ENCODE measurements at places on chromosomes 16 and 17.
A peak's percentile ranks its signal among the peaks of the same experiment; 100 is the strongest.

- no peak for DNase-seq
Measured at GRCh38 chr17:56979091-56979480, 1.2 kb downstream of the SCPEP1 start.

DNA sequence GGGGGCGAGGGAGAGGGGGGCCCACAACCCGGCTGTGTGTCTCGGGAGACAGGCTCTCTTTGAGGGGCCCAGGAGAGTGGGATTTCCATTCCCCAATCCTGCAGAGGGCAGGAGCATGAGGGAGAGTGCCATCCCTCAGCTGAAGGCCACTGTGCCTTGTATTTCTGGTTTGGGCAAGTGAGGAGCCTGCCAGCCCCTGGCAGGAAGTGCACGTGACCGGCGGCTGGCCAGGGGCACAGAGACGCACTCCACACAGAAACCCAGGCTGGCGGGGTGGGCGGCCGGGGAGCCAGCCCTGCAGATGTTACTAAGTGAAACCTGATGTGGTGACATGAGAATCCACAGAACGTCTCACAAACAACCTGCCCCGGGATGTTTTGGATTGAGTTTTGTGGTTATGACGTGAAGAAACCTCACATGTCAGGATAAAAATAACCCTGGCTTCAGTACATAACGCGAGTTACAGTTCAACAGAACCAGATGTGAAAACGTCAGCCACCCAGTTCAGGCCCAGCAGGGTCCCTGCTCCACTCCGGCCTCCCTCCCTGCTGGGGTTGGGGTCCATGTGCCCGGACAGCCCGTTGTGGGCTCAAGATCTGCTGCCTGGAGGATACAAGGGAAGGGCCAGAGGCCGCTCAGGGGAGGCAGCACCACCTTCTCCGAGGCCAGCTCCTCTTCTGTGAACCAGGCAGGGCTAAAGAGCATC lies 51.7 kb upstream of the MTSS2 start:
- peak; percentile 58 for DNase-seq

DNA sequence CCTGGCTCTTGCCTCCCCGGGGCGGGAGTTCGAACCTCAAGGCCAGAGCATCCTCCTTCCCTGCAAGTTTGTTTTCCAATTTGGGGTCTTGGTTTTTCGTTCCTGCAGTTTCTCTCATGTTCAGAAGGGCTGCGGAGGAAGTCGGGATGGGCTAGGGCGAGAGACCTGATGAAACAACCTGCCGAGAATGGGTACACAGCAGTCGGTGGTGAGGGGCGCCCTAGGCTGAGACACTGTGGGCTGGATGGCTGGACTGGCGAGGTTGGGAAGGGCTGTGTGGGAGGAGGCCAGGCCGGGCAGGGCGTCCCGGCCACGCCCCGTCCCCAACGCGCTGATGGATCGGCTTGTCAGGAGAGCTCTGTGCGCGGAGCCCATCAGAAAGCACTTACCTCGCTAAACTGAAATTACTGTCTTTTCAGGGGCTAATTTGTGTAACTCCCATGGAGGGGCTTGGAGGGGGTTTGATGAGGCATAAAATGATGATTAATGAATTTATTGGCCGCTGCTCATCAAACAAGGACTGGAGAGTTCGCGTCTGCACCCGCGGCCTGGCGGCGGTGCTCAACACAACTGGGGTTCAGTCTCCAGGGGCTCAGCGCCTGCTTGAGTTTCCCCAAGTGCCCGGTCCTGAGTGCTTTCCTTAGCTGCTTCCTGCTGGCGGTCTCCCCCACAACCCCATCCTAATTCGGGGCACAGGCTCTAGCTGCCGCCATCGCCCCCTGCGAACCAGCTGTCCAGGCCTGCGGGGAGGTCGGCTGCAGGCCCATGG lies 9.0 kb downstream of the IRX5 start:
- no peak for DNase-seq

DNA sequence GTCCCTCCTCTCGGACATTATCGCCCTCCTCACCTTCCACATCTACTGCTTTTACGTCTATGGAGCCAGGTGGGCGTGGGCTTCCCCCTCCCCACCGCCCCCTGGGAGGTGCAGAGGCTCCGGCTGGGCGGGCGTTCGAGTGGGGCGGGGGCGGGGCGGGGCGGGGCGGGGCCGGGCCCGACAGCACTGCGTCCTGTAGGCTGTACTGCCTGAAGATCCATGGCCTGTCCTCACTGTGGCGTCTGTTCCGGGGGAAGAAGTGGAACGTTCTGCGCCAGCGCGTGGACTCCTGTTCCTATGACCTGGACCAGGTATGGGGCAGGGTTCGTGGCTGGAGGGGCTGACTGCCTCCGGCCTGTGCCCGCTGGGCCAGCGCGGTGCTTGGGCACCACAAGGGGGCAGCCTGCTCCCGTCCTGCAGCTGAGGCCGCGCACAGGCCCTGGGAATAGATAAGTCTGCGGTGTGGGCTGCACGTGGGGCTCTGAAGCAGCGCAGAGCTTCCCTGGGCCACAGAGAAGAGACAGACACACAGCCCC lies 9.2 kb downstream of the PIGQ start:
- no peak for DNase-seq

DNA sequence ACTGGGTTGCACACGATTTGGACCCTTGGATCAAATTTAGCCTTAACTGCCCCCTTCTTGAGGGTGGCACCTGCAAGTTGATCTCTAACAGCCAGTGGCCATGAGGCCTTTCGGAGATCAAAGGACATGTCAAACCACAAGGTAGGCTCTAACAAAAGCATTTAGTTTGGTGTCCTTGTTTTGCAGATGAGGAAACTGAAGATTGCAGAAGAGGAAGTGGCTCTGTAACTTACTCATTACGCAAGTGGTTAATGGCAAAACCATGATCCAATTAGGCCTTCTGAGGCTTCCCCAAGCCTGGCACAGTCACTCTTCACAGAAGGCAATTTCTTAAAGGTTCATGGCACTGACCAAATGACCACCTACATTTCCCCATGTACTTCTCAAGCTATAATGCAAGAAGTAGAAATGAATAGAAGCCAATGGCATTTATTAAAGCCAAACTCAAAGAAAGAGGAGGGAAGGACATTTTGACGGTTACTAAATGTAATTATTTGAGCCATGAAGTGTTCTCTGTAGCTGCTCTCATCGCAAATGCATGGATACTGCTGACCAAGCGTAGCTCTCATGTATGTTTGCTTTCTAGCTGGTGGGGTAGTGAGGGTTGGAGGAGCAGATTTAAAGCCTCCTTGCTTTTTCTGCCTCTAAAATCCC lies 32.8 kb upstream of the ABCC12 start:
- DNase-seq, result no peak

DNA sequence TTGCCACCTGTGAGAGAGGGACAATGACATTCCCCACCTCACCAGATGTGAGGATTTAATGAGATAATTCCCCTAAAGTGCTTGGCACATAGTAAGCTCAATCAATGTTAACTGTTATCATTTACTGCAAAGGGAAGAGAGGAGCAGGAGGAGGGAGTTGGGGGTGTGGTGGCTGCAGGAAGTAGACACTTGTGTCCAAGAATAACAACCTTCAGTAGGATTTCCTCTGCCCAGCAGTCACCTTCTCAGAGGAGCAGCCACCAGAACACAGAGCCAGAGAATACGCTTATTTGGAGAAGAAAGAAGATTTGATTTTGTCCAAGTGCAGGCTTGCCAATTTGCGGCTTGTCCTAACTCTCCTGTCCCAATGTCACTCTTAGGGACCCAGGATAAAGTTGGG lies 10.2 kb downstream of the CBX4 start:
- no peak for DNase-seq

- peak; percentile 30 for DNase-seq
Measured at GRCh38 chr16:9053006-9053601, 38.3 kb upstream of the HAPSTR1 start.

GRCh38 chr17:76246080-76247066 lies 6.1 kb upstream of the RNF157 start:
- DNase-seq, result peak; percentile 56

DNA sequence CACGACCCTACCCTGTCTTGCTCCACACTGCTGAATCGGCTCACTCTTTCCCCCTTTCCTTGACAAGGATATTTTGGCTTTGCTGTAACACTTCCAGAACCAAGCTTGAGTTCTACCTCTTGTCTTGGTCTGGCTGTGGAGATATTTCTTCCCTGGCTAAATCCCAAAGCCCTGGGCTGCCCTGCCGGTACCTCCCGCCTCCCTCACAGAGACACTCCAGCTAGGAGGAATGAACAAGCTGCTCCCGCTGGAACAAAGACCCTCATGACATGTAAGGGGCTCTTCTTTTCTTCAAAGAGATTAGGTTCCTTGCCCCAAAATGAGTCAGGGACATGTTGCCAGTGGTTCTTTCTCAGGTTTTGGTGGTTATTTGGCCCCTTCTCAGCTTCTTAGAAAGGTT lies 10.8 kb downstream of the INPP5K start:
- no peak for DNase-seq

DNA sequence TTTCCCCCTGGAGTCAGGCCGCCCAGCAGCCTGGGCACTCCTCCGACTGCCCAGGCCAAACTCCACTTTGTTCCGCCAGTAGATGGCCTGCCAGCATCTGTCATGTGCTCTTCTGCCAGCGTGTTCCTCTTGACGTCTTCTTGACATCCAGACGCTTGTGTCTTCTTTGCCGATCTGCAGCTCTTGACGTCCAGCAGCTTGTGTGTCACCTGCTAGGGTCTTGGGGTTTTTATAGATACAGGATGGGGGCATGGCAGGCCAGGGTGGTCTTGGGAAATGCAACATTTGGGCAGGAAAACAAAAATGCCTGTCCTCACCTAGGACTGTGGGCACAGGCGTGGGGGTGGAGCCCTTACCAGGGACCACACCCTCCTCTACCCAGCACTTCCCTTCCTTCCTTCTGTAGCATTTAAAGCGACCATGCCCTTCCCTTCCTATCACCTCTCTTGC lies 88.7 kb downstream of the BMERB1 start:
- peak; percentile 49 for DNase-seq

DNA sequence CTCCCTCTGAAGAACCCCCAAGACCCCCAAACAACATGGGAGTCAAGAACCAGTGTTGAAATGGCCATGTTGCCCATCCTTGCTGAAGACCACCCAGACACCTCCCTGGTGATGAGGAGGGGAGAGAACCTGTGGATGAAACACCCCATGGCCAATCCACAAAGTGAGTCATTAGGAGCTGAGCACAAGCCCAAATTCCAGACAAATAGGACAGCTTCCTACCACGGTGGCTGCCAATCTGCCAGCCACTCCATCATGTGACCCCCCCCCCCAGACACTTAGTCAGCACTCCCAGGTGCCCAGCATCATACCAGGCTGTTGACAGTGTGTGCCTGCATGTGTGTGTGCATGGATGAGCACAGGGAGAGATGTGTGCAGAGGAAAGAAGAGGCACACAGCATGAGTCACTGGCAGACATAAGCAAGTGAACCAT lies 26.4 kb upstream of the RPL38 start:
- DNase-seq, result no peak

DNA sequence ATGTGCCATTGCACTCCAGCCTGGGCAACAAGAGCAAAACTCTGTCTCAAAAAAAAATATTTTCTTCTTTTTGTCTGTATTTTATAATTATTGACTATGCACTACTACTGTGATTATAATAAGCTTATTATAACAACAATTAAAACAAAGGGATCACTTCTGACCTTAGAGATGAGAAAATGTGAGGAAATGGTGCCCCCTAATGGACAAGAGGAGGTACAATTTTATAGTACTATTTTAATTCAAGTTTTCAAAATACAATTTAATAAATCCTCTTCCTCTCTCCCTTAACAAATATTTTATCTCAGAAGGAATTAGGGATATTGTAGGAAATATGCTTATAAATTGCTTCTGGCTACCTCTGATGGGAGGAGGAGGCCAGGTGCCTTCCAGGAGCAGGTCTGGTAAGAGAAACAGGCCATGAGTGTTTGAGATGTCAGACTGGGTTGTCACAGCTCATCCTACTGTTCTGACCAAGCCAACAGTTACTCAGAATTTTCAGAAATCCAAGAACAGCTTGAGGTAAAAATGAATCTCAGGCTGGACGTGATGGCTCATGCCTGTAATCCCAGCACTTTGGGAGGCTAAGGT lies 14.0 kb downstream of the VPS53 start:
- no peak for DNase-seq

DNA sequence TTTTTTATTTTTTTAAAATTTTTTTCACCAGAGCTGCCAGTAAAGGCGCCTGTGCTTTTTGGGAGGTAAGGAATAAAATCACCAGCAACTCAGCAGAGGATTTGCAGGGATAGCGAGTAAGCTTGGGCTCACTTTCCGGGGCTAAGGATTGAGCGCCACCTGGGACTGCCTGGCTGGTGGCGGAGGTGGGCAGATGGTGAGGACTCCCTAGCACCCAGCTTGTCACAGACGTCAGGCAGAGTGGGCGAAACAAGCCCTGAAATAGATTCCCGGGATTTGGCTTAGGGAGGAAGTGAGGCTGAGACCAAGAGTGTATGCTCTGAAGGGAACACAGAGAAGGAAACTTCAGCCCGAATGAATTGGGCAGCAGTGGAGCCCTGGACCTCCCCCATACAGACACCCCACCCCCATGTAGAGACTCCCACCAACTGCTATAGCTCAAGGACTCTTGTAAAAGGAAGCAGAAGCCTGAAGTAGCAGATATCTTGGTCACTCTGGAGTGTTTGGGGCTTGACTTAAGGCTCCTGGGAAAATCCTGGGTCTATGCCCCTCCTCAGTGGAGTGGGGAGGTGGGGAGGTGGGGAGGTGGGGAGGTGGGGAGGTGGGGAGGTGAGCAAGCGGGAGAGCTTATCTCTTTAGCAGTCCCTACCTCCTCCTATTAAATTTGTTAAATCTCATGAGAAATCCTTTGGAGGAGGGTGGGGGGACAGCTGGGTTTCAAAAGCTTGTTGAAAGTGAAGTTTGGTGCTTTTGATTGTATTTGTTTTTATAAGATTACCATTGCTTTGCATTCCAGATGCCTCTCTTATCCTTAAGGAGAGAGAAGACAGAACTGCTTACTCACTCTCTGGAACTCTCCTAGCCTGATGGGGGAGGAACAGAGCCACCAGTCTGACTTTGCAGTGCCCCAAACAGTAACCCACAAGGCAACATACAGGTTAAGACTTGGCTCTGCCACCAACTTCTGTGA lies 8.2 kb downstream of the ARL4D start:
- no peak for DNase-seq

- DNase-seq, result no peak
Measured at GRCh38 chr17:62712171-62712581, 84.7 kb downstream of the MRC2 start.

- no peak for DNase-seq
Measured at GRCh38 chr16:85435700-85436099, 177.4 kb upstream of the GSE1 start.

- no peak for DNase-seq
Measured at GRCh38 chr16:5072334-5073278, 963 bp downstream of the ALG1 start.

- DNase-seq, result no peak
Measured at GRCh38 chr17:19336938-19337711, 25.4 kb downstream of the B9D1 start.

GRCh38 chr17:58756246-58757161 lies 850 bp downstream of the PPM1E start:
- DNase-seq, result no peak

- peak; percentile 32 for DNase-seq
Measured at GRCh38 chr17:72394531-72394930, 273.7 kb downstream of the SOX9 start.

DNA sequence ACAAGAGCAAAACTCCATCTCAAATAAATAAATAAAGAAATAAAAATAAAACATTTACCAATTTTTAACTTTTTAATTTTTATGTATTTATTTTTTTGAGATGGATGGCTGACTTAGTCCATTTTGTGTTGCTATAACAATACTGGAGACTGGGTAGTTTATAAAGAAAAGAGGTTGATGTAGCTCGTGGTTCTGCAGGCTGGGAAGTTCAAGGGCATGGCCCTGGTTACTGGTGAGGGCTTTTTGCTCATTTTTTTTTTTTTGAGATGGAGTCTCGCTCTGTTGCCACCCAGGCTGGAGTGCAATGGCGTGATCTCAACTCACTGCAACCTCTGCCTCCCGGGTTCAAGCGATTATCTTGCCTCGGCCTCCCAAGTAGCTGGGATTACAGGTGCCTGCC lies 14.2 kb upstream of the FOXK2 start:
- DNase-seq, result no peak
